Stimulated activated CD8-positive, alpha-beta memory T cell treated with anti-CD3 and anti-CD28 coated beads, Interleukin-4, amount 100 ng/mL, for 24 hours (primary cell): ENCODE measurements at places on chromosomes 2 and 18.

DNA sequence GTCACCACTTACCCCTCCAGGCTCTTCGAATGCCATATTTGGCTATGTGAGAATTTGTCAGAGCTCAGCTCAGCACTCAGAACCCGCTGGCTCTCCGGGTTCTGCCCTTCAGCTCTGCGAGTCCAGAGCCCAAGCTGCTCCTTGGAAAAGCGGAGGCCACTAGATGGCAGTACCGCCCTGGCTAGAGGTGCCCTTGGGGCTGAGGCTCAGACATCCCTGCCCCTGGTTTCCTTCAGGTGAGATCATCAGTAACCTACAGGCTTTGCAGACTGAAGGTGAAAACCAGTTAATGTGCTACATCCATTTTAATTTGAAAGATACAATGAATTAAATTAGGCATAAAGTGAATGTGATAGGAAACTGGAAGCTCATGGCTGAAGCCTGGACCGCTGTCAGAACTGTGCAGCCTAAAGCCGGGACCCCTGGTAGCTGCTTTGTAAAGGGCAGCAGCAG, 285.6 kb downstream of the AGAP1 start:
- DNase-seq = peak; percentile 43

DNA sequence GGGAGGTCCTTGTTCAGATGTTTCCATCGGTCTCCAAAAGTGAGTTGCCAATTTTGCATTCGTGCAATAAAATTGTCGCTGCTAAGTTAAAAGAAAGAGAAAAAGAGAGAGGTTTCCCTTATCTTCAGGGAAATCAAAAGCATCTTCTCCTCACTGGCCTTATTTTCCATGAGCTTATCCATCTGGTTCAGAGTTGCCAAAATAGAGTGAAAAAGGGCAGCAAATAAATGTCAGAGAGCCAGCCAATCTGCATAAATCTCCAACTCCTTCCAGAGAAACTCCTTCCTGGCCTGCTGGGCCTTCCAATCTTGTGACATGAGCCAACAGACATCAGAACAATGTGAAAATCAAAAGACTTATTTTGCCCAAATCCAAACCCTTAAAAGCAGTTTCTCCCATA, 28.4 kb downstream of the PAX3 start:
- DNase-seq = no peak

DNA sequence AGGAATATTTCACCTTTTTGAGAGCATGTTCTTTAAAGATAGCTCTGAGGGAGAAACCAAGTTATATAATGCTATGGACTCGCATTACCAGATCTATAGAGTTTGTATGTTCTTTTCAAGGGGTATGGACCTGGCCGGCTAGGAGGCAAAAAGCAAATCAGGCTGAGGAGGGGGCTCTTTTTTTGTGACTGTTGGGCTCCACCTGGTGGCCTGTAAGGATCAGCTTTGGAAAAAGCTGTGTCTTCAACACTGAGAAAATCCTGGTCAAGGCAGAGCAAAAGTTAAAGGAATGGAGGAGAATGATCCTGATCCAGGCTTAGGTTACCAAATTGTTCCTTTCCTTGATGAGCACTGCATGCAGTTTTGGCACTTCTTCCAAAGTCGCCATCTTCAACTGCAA, 180.5 kb downstream of the DIS3L2 start:
- DNase-seq = no peak

- no peak for DNase-seq
These were observed 31.0 kb downstream of the COL4A4 start for GRCh38 chr2:227132986-227133385.

DNA sequence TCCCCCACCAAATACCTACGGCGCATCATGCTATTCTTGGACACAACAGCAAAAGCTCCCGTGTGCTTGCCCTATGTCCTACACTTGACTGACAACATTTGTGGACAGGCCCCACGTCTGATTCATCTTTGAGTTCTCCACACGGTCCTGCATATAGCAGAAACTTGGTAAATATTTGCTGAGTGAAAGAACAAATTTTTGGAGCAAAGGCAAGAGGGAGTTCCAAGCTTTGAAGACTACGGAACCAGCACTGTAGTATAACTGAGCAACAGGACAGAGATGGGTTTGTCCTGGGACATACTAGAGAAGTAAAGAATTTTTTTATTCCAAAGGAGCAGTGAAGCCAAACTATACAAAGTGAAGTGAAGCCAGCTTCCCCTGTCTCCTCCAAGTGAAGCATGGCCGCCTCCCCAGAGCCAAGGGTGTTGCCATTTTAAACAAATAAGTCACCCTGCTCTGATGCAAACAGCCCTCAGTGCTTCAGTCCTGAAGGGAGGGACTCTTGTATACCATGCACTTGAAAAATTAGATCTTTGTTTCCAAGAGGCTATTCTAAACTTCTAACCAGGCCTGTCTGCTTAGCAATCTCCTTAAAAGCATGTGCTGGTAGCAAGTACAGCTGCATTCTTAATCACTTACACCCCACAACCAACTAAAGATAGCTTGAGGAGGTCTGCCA, 35.9 kb downstream of the SPRED2 start:
- no peak for DNase-seq
